Spleen (tissue), 13 donors: ENCODE measurements at places on chromosomes 11 and 22. TPM values are rescaled to one million over a fixed set of nuclear protein-coding genes. Genes with fewer than 3 reads are reported as not detected.

GRCh38 chr11:102553835-102554282 is 23.3 kb upstream of the MMP7 start:
- no peak for DNase-seq
- H3K4me3 ChIP-seq, result no peak overlapping the region
- H3K36me3 ChIP-seq, result no peaks in the 10 kb centered on the region
- H3K4me1 ChIP-seq, result no peaks in the 10 kb centered on the region
- H3K27me3 ChIP-seq, result no peaks in the 10 kb centered on the region

- H3K4me3 ChIP-seq, result no peak overlapping the region
- no peaks in the 10 kb centered on the region for H3K4me1 ChIP-seq
- no peak overlapping the region for H3K27ac ChIP-seq
Measured at GRCh38 chr22:31363885-31364465, 17.8 kb upstream of the PATZ1 start.

DNA sequence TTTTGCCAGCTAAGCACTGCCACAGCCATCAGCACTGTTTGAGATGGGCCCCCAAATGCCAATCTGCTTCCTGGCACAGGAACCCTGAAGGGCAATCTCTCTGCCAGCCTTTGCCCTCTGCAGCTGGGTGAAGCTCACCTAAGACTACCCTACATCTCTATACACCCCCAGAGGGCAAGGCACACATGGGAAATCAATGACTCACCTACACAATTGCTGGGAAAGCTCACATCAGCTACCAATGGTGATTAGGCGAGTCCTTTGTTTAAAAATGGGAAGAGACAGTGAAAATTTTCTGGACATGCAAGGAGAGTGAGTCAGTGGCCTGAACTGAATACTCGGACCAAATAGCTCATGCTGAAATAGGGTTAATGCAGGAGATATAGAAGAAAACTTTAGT is 12.6 kb upstream of the PRDM11 start:
- peaks cover 5% of the 10 kb centered on the region for H3K27me3 ChIP-seq
- no peak for DNase-seq
- H3K27ac ChIP-seq, result no peak overlapping the region
- no peaks in the 10 kb centered on the region for H3K4me1 ChIP-seq
- H3K36me3 ChIP-seq, result no peaks in the 10 kb centered on the region
- no peak overlapping the region for H3K4me3 ChIP-seq

GRCh38 chr11:19598456-19598855 is 114.2 kb upstream of the NAV2 start:
- H3K27ac ChIP-seq, result no peak overlapping the region
- H3K36me3 ChIP-seq, result no peaks in the 10 kb centered on the region
- no peaks in the 10 kb centered on the region for H3K4me1 ChIP-seq
- DNase-seq, result no peak

GRCh38 chr22:23037429-23038333 is 32.6 kb upstream of the GNAZ start:
- H3K4me1 ChIP-seq, result peaks cover 36% of the 10 kb centered on the region
- no peaks in the 10 kb centered on the region for H3K36me3 ChIP-seq
- no peak for DNase-seq
- no peak overlapping the region for H3K4me3 ChIP-seq

Gene PRR33
- 0.64 TPM for polyA plus RNA-seq

Gene OR51S1
- not detected for polyA plus RNA-seq

Gene FAM180B
- not detected for polyA plus RNA-seq

Gene P2RX6
- 5.6 TPM for polyA plus RNA-seq
